Choroid plexus epithelial cell (primary cell): ENCODE measurements at places on chromosomes 3 and 15.

GRCh38 chr3:39639344-39640236 is 169.8 kb upstream of the MYRIP start:
- peak; percentile 93 for DNase-seq

DNA sequence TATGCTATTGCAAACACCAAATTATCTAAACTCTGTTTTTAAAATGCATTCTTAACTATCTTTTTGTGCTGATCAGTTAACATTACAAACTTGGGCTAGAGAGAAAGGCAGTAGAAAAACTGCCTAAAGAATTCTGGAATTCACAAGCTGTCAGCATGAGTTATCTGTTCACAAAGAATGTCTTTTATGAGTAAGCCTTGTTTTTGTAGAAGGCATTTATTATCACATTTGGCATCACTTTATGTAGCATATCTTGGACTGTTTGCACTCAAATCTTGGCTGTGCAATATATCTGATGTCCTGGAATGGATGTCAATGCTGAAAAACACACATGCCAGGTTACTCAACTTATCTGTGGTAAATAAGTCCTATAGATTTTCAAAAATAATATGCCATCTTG is 15.5 kb upstream of the BCHE start:
- DNase-seq = peak; percentile 33

DNA sequence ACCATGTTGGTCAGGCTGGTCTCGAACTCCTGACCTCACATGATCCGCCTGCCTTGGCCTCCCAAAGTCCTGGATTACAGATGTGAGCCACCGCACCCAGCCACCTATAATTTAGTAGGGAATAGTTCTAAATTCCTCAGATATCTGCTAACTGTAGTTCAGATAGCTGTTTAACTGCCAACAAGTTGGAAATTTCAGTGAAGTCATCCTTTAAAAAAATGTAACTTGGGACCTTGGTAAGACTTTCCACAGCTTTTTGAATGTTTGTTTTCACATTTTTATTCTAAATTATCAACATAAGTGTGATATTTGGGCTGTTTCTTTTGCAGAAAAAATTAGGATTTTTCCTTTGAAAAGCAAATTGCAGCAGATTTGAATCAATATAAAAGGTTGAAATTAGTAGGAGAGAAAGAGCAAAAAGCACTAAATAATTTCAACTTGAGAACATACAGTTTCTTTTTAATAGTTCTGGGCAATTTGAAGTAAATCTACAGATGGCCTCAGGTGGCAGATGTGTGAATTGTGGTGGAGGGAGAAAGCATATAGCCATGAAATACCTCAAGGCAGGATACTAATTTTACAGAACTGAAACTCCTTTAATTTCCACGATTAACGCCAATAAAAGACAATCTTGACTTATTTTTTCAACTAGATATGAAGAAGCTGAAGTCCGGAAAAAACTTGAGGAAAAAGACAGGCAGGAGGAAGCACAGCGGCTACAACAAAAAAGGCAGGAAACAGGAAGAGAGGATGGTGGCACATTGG is 34.3 kb downstream of the USP8 start:
- peak; percentile 13 for DNase-seq

DNA sequence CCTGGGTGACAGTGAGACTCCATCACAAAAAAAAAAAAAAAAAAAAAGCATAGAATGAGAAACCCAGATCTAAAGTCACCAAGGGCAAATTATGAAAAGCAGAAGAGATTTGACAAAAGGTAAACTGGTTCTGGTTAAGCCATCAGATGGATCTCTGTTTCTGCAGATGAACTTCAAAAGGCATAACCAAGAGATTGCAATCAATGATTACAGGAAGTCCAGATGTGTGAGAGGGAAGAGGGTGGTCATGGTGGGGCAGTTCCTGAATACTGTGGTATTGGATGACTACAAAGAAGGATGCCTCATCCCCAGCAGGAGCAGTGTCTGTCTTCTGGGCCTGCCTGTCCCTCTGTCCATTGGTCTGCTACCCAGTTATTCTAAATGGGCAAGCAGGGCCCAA is 3.8 kb downstream of the P4HTM start:
- no peak for DNase-seq

- DNase-seq = no peak
These were observed 141.0 kb upstream of the ARHGEF26 start for GRCh38 chr3:153980252-153980590.

- DNase-seq = no peak
These were observed 126.7 kb downstream of the ATP10A start for GRCh38 chr15:25736461-25736860.

DNA sequence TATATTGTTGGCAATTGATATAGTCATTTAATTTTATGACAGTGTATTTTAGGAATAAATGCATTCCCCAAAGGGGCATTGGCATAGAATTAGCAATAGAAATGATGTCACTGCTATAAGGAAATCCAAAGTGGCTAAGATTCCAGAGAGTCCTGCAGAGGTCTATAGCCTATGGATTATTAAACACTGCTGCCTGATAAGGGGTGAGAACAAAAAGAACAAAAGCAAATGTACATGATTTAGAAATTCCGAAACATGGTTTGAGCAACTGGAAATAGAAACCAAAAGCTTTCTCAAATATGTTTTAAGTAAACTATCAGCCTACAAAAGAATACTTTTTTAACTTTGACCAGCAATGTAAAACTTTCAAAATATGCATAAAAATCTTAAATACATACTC is 280.1 kb upstream of the RASGRP1 start:
- DNase-seq = no peak

GRCh38 chr3:34106879-34107278 is 308.4 kb downstream of the PDCD6IP start:
- DNase-seq = peak; percentile 63

DNA sequence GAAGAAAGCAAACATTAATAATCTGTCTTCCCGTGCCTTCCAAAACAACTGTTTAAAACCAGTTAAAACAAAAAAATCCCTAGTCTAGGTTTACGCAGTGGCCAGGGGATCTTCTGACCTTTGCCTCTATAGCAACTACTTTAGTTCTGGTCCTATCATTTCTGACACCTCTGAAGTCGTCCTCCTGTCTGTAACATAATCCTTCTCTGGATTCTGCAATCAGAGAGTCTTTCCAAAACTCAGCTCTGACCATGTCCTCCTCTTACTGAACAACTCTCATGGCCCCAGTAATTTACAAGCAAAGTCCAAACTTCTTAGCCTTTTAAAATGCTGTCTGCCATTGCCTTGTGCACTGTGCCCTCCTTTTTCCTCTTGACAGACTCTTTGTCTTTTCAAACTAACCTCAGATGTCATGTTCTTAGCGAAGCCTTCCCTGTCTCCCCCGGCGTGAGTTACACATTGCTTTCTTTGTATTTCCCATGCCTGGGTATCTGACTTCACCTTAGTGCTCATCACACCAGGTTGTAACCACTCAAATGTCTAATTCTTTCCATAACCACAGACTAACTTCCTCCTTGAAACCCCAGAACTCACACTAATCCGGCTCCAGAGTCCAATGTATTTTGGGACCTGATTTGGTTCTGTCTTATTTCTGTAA is 105.2 kb upstream of the BNIP2 start:
- DNase-seq = no peak

DNA sequence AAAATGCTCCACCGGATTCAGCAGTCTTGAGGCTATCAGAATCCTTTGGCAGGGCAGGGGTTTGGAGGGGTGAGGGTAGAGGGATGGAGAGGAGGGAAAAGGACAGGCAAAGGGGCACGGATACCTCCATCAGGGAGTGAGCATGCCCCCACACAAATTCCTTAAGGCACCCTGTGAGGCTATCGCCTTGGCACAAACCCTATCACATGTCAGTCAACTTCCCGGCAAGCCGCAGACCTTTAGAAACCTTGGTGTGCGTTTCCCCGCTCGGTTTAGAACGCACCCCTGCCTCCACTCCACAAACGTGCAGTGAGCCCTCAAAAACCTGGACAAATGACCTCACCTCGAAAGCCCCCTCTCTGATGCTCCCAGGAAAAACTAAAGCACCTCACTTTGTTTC is 422 bp upstream of the SETMAR start:
- DNase-seq = no peak

- DNase-seq = no peak
These were observed 92.3 kb downstream of the ADAMTSL3 start for GRCh38 chr15:83746231-83746630.

GRCh38 chr3:148600440-148600839 is 97.3 kb upstream of the AGTR1 start:
- no peak for DNase-seq
